Sigmoid colon (tissue), 7 donors: ENCODE measurements at places on chromosomes 4 and X. TPM values are rescaled to one million over a fixed set of nuclear protein-coding genes. Genes with fewer than 3 reads are reported as not detected.

- DNase-seq = no peak
Measured at GRCh38 chr4:26476545-26476944, 13.7 kb downstream of the CCKAR start.

GRCh38 chr4:184293552-184293951, 75.9 kb upstream of the ENPP6 start:
- no peak for DNase-seq

- no peak for DNase-seq
Measured at GRCh38 chrX:9430346-9430921, 34.4 kb upstream of the TBL1X start.

IL13RA1 gene
- total RNA-seq = 57.6 TPM

DNA sequence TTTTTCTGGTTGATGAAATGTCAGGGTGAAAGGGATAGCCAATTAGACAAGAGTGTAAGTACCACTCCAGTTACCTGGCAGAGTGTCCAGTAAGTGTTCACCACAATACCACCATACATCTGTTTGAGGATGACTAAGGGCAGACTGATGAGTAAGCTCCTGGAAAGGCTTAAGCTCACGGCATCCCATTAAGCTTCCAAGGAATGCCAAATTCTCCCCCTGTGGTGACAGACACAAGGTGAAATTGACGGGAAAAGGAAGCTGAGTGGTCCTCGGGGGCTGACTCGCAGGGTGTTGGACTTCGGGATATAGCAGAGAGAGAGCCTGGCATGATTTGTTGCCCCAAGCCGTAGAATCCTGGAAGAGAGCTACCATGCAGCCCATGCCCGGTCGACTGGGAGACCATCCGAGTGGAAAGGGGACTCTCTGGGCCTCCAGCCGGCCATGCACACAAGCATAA, 7.6 kb upstream of the BST1 start:
- DNase-seq = no peak

GRCh38 chrX:134396174-134396573, 63.8 kb upstream of the HPRT1 start:
- no peak for DNase-seq

GRCh38 chr4:151709587-151709986, 51.2 kb downstream of the GATB start:
- no peak for DNase-seq
